ENCODE measurements at places on chromosomes 6 and 20.

GRCh38 chr6:12577124-12577850, 139.3 kb upstream of the PHACTR1 start:
- no peak for DNase-seq

- DNase-seq = no peak
These were observed 149.4 kb downstream of the PHF3 start for GRCh38 chr6:63785006-63785405.

DNA sequence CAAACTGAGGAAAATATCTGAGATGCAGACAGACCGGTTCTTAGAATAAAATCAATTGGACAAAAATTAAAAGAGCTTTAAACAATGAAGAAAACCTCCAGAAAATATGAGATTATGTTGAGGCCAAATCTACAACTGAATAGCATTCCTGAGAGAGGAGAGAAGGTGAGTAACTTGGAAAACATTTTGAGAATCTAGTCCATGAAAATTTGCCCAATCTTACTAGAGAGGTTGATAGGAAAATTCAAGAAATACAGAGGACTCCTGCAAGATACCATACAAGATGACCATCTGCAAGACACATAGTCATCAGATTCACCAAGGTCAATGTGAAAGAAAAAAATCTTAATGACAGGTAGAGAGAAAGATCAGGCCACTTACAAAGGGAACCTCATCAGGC, 437.7 kb upstream of the ADGRB3 start:
- no peak for DNase-seq

DNA sequence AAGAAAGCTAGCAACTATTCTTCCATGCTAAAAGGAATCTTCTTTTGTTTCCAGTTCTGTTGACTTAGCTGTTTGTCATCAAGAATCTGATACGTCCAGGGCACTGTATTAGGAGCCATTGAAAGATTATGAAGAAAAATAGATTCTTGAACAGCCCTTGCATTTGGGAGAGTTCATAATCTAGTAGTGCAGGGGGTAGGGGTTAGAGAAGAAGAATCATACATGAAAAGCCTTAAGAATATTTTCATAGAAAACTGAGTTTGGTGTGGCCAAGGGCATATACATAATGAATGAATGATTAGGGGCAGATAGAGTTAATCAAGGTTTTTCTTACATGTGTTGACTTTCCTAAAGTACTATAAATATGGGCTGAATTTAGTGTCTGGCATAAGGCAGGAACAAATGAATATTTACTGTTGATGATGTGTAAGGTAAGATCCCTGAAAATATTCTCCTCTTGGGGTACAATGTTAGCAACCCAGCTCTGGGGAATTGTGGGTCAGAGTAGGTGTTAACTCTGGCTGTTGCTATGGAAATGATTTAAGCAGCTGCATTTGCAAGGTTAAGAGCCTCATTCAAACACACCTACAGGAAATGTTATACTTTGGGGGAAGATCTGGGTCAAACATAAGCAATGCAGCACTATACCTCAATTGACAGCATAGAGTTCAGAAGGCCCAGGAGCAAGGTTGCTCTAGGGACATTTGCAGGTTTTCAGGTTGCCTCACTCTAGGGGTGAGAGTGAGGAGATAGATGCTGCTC, 667.3 kb upstream of the CITED2 start:
- no peak for DNase-seq

DNA sequence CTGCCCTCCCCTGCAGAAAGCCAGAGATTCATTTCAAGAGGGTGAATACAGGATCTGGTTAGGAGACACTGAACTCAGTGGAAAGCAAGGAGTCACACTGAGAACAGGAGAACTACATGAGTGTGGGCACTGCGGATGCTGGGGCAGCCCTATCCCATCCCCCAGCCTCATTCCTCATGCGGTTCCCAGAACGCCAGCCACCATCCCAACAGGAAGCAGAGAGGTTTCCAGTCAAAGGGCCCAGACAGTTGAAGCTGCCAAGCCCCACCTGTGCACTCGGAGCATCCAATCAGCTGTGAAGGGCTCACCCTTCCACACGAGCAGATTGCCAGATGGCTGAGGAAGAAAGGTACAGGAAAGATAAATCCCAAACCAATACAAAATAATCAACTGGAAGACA, 50.7 kb upstream of the PRND start:
- DNase-seq = no peak

DNA sequence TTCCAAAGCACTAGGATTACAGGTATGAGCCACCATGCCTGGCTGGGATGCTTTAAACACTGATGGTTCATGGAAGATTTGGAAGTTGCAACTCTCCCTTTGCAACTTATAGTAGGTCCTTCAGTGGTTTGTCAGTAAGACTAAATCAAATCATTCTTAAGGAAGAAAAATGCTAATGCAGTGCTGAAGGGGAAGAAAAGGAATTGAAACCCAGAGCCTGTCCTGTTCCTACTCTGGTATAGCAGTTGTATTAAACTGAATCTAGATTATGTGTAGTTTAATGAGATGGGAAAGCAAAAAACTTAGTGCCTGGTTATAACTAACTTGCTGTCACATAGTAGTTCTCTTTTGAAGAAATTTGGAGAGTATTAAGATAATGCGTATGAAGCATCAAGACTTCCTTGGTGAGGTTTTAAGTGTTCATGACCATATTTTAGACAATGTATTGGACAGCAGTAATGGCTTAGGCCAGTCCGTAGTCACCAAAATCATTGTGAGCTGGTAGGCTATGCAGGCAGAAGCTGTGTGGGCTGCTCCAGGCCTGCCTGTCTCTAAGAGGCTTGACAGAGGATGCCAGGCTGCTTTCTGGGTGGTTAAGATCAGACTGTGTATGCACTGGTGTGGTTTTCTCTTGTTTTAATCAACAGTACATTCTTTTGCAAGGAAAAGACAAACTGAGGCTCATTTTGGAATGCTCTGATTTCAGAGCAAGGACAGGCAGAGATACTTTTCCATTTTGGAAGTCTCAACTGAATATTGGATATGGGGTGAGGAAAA, 14.0 kb downstream of the PAQR8 start:
- DNase-seq = no peak

GRCh38 chr6:105817961-105818360, 268.2 kb upstream of the PRDM1 start:
- no peak for DNase-seq

DNA sequence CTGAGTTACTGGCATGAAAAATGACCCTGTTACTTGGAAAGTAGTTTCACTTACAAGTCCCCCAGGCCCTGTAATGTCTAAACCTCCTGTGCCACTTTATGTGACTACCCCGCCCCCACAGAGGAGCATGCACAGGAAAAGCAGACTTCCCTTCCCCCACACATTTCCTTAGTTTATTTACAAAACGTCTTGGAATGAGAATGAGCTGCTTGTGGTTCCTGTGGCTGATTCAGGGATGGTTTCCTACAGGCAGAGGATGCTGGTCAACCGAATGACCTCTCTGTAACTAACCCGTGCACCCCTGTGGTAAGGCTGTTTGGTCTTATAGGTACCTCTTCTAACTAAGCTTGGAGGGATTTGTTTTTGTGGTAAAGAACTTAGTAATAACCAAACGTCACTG, 28.5 kb downstream of the RSPO3 start:
- peak; percentile 1 for DNase-seq

DNA sequence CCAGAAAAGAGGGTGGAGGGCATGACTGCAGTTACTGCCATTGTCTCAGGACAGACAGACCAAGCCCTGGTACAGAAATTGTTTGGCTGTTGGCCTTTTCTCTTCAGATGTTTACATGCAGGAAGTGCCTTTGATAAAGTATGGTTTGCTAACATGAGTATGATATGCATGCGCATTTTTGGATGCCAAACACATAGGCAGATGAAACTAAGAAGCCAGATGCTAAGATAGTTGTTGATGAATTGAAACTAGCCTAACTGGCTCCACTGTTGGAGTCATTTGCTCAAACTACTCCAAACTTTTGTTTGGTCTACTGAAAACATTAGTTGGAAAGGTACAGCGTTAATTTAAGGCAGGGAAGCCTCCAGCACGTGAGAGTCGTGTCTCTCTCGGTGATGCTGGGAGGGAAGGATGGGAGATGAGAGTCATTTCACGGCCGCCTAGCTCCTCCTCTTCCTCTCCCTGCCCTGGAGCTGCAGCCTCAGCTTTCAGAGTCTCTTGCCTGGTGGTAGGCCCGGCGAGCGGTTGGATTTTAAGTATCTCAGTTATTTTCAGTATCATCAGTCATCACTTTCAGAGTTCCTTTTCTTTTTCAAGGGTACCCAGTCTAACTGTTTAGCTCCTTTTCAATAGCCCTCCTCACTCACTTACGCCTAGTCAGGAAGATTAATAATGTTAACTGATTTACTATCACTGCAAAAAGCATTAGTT, 29.7 kb downstream of the RREB1 start:
- DNase-seq = no peak

- DNase-seq = no peak
These were observed 213.4 kb downstream of the BMP7 start for GRCh38 chr20:57053067-57053466.

- DNase-seq = no peak
These were observed 18.9 kb downstream of the CASS4 start for GRCh38 chr20:56430957-56431356.

- DNase-seq = peak; percentile 29
These were observed 46.0 kb downstream of the PCNA start for GRCh38 chr20:5073660-5074231.

DNA sequence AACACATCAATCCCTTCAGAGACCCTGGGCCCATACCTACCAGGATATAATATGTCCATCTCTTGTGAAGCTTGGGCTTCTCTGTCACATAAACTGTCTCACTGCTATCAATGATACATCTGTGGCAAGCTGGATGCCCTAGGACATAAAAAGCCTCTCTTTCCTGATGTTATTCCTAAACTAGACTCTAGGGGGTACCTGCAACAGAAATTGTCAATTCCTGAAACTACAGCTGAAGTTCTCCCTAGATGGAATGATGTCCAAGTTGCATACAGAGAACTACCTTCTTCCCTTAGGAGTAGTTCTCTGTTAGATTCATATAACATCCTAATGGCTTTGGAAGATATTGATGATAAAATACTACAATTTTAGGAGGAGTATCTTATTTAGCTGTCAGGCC, 35.8 kb downstream of the TBX18 start:
- DNase-seq = no peak

Measured in PC-9 (cell line).